Amniotic stem cell (primary cell): ENCODE measurements at places on chromosomes 11 and 22.

- DNase-seq = no peak
Observed at GRCh38 chr11:107272561-107272960, 185.1 kb downstream of the CWF19L2 start.

- no peak for DNase-seq
Observed at GRCh38 chr11:117612177-117612576, 184.8 kb downstream of the DSCAML1 start.

DNA sequence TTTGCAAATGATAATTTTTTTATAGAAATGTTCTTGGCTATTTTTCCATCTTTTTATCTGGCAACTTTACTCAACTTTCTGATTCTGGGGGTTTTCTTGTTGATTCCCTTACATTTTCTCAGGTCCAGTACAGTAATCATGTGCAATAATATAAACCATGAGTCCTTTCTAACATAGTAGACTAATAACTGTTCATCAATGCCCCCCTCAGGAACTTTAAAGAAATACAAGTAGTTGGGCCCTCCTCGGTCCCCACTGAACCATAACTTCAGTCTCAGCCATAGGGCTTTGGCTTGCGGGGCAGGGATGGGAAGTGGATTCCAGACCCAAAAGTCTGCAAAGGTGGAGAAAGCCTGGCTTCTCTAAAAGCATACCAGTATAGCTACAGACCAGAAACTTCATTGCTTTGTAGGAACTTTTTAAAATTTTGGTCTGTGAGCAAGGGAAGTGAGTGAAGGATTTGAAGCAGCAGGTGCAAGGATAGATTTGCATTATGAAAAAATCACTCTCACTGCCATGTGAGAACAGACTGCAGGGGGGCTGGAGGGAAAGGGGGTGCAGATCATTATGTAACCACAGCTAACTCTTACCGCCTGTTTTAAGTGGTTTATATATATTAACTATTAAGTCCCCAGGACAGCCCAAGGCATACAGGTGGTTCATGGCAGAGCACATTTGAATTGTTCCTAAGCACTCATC is 10.4 kb upstream of the TUB start:
- peak; percentile 15 for DNase-seq

DNA sequence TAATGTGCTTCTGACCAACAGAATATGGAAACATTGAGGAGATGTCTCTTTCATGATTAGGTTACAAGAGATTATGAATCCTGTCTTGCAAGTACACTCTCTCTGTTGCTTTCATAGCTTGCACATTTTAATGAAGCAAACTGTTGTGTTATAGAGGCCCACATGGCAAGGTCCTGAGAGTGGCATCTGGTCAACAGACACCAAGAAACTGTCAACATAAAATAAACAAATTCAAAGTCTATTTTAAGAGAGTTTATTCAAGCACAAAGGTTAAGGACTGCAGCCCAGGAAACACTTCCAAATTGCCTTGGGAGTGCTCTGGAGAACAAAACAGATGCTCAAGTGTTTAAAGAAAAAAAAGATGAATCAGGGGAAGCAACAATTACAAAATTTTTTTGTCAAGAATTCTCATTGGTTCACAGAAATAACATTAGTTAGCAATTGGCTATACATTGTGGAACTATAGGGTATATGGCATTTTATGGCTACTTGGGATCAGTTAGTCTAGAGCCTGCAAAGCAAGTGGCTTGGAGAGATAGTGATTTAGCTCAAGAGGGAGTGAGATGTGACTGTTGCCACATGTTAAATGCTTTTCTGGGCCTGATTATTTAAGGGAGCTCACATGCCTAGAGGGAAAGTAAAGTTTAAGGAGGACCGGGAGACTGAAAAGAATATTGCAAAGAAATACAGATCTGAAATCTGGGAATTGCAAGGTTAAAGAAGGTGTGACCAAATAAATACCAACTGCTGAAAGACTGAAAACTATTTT is 54.6 kb downstream of the CTSC start:
- DNase-seq = no peak

- no peak for DNase-seq
Observed at GRCh38 chr11:43984519-43985385, 42.3 kb downstream of the C11orf96 start.

DNA sequence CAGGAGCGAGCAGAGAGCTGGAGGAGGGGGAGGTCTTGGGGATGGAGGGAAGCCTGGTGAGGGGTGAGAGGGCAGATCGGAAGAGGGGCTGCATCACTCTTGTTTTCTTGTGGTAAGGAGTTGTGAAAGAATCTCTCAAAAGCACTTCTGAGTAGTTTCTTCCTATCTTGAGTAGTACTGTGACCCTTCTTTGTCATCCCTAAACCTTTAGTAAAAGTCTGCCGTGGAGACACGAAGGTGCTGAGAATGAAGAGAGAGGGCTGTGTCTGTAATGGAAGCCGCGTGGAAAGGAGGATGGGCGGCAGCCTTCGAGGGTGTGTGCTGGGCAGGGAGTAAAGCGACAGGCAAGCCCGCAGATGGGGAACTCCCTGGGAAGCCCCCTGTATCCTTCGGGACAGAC is 237.8 kb downstream of the TBC1D22A start:
- no peak for DNase-seq

GRCh38 chr22:23775779-23776375 is 3.2 kb downstream of the MMP11 start:
- no peak for DNase-seq

DNA sequence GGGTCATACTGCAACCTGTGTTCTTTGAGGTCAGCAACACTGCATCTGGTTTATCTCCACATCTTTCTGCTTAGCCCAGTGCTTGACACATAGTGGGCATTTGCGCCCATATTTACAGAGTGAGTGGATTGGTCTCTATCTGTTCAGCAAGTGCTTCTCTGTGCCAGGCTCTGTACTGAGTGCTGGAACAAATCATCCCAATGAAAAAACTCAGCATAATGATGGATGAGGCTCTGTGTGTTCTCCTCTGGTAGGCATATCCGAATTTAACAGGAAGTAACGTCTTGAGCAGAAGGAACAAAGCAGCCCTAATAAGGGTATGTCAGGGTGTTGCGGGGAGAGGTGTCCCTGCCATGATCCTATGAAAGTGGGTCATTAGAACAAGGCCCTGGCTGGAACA is 46.0 kb downstream of the MCM5 start:
- DNase-seq = no peak

- DNase-seq = no peak
Observed at GRCh38 chr22:24758164-24758799, 16.2 kb downstream of the PIWIL3 start.

DNA sequence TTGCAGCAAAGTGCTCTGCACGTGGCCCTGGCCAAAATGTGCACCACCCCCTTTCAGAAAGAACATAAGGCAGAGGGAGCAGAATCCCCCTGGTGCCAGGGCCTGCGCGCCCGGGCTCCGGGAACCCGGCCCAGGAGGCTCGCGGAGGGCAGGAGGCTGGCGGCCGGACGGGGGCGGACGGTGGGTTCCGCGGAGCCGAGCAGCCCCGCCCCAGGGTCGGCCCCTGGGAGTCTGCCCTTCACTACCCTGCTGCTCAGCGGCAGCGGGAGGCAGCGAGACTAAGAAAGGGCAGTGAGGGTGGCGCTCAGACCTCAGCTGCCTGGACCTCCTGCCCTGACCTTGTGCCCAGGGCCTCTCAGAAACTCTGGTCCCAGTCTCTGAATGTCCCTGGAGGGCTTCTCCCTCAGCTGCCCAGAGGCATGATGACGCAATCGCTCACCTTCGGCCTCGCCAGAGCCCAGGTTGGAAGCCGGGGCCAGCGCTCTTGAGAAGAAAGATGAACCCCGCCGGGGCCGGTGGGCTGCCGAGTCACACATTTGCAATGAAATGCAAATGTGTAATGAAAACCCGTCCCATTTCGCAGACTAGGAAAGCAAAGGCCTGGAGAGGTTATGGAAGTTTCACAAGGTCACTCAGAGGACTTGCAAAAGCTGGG is 1.1 kb upstream of the CLMP start:
- DNase-seq = no peak

DNA sequence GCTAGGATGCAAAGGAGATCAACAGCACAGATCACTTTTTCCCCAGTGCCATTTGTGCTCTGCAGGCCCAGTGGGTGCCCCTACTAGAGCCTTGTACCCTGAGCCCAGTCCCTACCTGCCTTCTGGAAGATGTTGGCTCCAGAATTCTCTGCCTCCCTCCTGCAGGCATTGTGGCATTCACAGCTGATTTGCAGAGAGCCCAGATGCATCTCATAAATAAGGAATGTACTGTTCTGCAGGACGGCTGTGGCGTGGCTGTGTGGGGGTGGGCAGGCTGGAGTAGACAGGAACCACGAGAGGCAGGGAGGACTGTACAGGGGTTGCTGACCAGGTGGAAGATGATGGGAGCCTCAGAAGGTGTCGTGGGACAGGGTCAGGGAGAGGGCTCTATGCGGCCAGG is 11.2 kb upstream of the MIAT start:
- no peak for DNase-seq

- DNase-seq = no peak
Observed at GRCh38 chr11:44604171-44604581, 38.7 kb downstream of the CD82 start.

DNA sequence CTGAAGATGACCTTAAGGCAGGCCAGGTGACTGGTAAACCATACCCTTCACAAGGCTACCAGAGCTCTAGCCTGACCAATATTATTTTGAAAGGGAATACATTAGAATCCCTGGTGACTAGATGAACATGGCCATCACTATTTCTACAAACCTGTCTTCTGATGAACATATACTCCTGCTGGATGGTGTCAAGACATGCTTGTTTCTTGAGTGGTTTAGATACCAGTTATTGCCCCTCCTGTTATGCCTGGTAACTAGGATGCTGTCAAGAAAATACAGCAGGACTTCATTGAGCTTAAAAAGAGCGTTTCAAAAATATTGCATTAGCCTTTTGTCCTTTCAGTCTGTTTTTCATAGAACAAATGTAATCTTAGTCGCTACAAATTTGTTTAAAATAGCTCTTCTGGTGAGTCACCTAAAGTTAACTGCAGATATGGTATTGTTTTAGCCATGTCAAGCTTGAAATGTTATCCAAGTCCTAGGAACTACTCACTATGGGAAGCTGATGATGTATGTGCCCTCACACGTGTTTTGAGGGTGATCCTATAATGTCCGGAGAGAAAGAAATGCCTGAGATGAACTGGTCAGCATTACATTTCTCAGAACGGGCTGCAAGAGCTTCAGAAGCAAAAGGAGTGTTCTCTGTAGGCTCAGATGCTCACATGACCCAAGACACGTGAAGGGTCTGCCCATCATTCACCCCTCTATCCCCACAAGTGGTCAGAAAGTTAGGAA is 20.6 kb downstream of the ADM start:
- peak; percentile 58 for DNase-seq

DNA sequence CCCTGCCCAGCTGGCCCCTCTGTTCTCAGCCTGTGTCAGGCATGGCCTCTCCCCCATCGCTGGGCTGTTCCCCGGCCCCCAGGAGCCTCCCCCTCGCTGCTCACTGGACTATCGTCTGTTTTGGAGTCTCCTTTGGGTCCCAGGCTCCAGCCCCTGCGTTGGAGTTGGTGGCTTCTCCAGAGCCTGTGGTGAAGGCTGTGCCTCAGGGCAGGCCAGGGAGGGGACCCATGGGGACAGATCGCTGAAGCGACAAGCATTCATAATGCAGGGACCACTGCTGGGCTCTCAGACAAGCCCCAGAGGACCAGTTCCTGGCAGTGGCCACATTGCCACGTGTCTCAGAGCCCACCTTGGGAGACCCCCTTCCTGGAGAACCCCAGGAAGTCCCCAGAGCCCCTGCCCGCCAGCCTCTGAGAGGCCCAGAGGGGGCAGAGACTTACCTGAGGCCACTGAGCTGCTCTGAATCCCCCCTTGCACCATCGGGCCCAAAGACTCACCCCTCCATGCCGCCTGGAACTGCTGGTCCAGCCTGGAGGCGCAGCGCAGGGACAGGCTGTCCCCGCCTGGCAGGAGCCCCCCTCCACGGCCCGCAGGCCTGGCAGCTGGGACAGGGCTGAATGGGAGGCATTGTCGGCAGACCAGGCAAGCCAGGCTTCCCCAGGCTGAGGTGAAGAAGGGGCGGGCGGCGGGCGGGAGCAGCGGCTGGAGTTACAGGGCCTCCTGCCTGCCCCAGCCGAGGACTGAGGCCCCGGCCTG is at the start of gene CHADL:
TSS of gene CHADL (minus strand) at position 555 of the 756 bp plus-strand sequence. CDS start at position 505, 50 bp downstream.
- DNase-seq = no peak

GRCh38 chr22:40212121-40212520 is 34.4 kb downstream of the TNRC6B start:
- DNase-seq = no peak

GRCh38 chr11:34531663-34532062 is 18.1 kb upstream of the ELF5 start:
- DNase-seq = no peak

DNA sequence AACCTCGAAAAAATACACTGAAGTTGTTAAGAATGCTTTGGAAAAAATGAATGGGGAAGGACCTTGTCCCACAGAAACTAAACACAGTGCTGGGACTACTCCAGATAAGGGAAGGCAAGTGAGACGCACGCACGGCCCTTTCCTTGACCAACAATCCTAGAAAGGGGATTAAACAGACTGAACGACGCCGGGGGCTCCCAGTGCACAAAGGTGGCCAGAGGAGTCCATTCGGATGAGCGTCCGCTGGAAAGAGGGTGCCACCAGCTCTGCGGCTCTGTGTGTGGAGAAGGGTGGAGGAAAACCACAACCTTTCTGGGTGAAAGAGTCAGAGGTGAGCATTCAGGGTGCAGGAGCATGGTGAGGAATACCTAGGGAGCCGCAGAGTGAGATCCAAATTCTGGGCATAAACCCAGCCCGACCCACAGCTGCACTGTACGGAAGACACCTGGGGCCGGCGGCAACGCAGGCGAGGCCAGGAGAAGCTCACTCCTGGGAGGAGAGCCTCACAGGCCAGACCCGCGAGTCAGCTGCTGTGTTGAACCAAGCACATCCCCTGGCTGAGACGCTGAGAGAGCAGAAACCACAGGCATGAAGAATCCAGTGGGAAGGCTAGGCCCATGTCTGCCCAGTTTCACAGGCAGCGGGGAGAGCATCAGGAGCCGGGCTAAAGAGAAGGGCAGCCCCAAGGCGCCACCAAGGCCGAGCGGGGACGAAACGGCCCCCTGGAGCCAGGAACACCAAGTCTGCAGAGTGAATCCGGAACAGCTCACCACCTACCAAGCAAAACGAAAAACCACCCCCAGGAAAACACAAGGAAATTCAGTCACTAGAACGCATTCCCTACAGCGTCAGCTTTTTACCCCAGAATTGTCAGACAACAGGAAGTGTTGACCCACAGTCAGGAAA is 177.1 kb downstream of the BRD1 start:
- no peak for DNase-seq

GRCh38 chr22:17232406-17232805 is 13.2 kb upstream of the ADA2 start:
- DNase-seq = no peak

DNA sequence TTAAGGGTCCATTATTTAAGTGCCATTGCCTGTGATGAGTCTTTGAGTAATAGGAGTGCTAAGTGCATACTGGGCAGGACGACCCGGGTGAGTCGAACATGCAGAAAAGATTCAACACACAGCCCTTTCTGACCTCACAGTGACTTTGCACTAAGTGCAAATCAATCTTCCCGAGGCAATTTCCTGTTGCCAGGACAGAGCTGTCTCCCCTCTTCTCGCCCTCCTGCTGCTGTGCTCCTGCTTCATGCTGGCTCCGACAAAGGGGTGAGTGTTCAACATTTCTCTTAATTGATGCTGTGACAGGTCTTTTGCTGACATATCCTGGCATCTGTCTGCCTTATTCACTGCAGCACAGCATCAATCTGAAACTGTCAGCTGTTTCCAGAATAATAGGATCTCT is 42.0 kb downstream of the MCHR1 start:
- DNase-seq = no peak
